ENCODE measurements at places on chromosomes 2 and 18. TPM values are rescaled to one million over a fixed set of nuclear protein-coding genes. Genes with fewer than 3 reads are reported as not detected.
A peak's percentile ranks its signal among the peaks of the same experiment; 100 is the strongest.

DNA sequence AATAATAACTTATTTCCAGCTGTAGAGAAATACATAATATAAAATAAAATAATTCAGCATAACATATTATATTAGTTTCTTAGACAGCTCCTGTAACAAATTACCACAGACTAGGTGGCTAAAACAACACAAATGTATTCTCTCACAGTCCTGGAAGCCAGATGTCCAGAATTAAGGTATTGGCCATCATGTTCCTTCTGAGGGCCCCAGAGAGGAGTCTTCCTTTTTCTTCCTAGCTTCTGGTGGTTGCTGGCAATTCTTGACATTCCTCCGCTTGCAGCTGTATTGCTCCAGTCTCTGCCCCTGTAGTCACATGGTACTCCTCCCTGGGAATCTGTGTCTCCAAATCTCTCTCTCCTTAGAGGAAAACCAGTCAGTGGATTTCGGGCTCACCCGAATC, 146.8 kb downstream of the RBM43 start:
- DNase-seq = peak; percentile 20

Gene GCKR
- not detected for total RNA-seq

- no peak for DNase-seq
Measured at GRCh38 chr2:118878531-118879149, 31.2 kb upstream of the EN1 start.

DNA sequence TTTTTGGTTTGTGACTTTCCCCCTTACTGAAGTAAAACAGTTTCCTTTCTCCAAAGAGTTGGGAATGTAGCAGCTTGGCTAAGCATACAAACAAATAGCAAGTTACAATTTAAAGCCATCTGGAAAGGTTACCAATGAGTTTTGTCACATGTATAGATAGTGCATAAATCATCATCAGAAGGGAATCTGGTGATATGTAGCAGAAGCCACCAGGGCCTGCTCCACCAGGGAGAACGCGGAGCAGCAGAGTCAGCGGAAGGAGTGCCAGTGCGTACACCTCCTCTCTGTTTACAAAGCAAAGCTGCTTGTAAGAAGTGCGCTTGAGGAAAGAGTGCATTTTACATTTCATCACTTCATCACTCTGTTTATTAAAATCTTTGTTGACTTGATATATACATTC, 240.1 kb downstream of the FAM210A start:
- DNase-seq = no peak

Gene CLASP1
- total RNA-seq = 38.8 TPM

- no peak for DNase-seq
Measured at GRCh38 chr2:98868548-98869271, 67.3 kb downstream of the CRACDL start.

GRCh38 chr18:79917853-79918614, 33.4 kb downstream of the SLC66A2 start:
- DNase-seq = no peak

- DNase-seq = peak; percentile 33
Measured at GRCh38 chr2:15668611-15669305, 77.1 kb downstream of the DDX1 start.

Gene CENPA
- total RNA-seq = 4.1 TPM
